ENCODE measurements at places on chromosomes 1 and 21. TPM values are rescaled to one million over a fixed set of nuclear protein-coding genes. Genes with fewer than 3 reads are reported as not detected.
A peak's percentile ranks its signal among the peaks of the same experiment; 100 is the strongest.

- no peak for DNase-seq
Measured at GRCh38 chr21:29526545-29526944, 227.8 kb downstream of the BACH1 start.

Gene RAB3B
- 7.7 TPM for total RNA-seq

Gene DISC1
- total RNA-seq: 5.3 TPM

DNA sequence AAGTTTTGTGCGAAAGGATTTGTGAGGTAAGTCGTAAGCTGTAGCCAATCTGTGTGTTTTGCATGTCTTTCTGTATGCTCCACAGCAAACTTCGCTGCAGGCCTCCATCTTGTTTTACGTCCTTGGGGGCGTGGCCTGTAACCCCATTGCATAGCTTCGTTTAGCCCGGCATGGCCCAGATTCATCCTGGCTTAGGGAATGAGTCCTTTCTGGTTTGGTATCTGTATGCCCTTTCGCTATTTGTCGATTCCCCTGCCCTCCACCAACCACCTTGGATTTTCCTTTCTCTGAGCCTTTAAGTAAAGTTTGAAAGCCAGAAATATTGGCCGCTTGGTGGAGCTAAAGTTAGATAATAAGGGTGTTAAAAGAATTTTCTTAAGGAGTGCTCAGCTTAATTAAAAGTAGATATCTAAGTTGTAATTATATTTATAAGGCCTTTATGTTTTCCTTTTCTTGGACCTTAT, 1.1 kb downstream of the THEM4 start:
- DNase-seq: no peak

DNA sequence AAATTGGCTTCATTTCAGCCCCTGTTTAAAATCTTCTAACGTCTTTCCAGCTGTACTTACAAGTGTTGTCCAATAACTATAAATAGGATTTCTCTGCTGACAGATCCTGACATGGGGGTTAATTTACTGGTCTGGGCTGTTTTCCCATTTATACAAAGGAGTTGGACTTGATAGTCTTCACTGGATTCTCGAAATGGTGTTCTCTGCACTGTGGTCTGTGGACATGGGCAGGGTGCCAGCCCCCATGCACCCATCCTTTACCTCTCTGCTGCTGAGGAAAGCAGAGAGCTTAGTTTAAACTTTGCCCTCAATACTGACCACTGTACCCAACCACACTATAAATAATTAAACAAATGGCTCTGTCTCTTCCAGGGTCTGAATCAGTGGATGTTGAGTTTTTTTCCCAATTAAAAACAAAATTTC, 5.2 kb downstream of the DIO1 start:
- DNase-seq: no peak

DNA sequence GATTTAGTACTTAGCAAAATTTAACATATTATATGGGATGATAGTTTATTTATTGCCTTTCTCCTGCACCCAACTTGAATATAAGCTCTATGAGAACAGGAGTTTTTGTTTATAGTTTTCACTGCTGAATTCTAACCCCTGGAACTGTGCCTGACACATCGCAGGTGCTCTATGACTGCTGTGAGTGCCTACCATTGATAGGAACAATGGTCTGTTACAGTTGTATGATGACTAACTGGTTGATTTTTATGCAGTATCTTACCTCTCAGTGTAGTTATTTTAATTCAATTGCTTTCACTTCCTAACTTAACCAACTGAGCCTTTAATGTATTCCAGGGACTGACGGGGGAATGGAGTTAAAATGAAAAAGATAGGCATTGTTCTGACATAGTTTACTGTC, 336.0 kb downstream of the ST6GALNAC3 start:
- DNase-seq: no peak

Gene CCDC28B
- 34.2 TPM for total RNA-seq

DNA sequence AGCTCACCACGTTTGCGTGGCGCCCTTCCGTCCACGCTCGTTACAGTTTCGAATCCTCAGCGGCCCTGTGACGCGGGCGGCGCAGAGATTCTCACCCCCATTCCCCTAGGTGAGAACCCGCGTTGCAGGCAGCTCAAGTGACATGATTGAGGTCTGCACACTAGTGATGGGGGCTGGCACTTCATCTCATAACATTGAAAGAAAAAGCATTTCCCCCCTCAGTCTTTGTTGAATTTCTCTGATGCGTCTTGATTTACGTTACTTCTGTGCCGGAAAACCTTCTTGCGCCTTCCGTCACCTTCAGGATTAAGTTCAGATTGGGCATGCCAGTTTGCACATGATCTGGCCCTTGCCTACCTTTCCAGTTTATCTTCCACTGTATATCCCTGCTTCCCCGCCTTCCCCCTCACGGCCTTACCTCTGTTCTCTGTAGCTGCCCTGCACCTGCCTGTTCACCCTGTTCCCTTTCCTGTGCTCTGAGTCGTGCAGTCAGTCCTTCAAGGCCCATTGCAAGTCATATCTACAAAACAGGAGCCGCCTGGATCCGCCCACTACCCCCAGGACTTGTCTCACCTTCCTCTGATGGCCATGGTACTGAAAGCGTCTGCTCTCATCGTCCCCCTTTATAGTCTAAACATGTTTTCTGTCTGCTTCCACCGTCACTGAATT, 1.1 kb downstream of the CTPS1 start:
- peak; percentile 31 for DNase-seq

Gene LRRC8D
- 31.4 TPM for total RNA-seq

Measured in frontal cortex (tissue), 4 donors.